ENCODE measurements at places on chromosomes 6 and 20.

DNA sequence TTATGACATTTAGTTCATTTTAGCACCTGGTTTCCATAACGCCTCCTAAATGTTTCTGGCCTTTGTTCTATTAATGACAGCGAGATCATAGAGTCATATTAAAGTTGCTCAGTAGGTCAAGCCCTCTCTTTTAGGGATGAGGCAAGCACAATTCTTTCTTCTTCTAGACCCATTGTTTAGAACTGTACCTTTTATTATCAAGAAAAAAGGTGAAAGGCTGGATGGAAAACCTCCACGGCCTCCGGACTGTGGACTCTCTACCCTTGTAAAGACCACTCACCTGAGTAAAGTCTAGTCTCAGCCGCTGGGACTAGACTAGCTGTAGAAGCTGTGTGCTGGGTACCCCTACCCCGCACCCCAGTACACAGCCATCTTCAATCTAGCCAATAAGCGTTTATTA is 6.0 kb upstream of the AFDN start:
- DNase-seq = no peak

DNA sequence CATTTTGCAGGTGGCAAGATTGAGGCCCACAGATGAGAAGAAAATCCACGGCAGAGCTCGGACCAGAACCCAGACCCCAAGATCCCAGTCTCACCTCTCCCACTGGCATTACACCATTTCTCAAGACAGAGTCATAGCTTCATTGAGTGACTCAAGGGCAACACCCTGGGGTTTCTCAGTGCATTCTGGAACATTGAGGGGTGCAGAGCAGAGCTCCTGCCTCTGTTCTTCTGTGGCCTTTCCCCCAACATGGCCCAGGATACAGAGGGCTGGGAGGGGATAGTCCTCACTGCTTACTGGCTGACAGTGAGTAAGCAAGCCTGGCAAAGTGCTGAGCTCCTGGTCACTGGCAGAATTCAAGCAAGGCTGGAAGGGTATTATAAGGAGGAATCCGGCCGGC is 74.0 kb downstream of the MDGA1 start:
- DNase-seq = no peak

GRCh38 chr20:25489221-25489871 is 81.9 kb downstream of the GINS1 start:
- DNase-seq = no peak

GRCh38 chr6:119267126-119267905 is 82.2 kb downstream of the MAN1A1 start:
- no peak for DNase-seq

DNA sequence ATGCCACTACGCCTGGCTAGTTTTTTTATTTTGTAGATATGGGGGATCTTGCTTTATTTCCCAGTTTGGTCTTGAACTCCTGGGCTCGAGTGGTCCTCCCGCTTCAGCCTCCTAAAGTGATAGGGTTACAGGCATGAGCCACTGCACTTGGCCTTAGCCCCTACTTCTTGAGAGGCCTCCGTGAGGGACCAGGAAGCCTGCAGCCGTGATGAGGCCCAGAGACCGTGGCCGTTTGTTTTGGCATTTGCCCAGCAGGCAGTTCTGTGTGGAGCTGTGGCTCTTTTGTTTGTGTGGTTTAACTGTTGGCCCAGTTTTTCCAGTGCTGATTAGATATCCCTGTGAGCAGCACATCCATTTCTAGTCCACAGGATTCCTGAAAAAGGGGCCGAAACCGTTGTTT is 39.8 kb downstream of the SRSF3 start:
- no peak for DNase-seq

DNA sequence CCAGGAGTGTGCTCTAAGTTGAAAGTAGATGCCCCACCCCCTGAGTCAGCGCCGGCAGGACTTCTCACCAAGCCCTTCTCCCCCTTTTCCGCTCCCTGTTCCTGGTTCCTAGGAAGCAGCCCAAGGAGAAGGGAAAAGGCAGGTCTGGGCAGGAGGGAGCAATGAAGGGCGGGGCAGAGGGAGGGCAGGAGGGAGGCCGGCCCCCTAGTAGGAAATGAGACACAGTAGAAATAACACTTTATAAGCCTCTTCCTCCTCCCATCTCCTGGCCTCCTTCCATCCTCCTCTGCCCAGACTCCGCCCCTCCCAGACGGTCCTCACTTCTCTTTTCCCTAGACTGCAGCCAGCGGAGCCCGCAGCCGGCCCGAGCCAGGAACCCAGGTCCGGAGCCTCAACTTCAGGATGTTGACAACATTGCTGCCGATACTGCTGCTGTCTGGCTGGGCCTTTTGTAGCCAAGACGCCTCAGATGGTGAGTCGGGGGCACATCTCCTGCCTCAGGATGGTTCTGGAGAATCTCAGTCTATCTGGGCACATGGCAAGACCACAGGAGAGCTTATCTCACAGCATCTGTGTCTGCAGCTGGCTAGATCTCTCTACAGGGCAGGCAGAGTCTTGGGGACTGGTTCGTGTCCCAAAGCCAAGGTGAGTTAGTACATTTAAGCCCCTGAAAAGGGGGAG is at the start of gene PROCR:
Gene PROCR, plus strand, starts transcription at position 320 of the 681 bp plus-strand sequence. Its CDS starts 83 bp downstream, at position 403.
- DNase-seq = peak; percentile 20

GRCh38 chr6:117616391-117617209 is 14.3 kb upstream of the GOPC start:
- no peak for DNase-seq

GRCh38 chr20:64242003-64242796 is 13.3 kb upstream of the PCMTD2 start:
- no peak for DNase-seq

DNA sequence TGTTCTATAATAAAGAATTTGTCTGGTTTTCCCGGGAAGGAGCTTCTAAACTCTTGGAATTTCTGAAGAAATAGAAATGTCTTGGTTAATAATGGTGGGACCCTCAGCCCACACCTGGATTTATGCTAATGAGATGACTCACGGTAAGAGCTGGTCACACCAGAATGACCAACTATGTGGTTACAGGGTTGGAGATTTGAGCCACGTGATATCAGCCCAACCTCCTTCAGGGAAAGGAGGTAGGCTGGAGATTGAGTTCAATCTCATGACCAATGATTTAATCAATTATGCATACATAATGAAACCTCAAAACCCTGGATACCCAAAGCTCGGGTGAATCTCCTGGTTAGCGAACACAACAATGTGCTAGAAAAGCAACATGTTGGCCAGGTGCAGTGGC is 22.1 kb upstream of the CDKN1A start:
- DNase-seq = no peak

GRCh38 chr6:96604420-96604819 is 41.5 kb downstream of the FHL5 start:
- no peak for DNase-seq

DNA sequence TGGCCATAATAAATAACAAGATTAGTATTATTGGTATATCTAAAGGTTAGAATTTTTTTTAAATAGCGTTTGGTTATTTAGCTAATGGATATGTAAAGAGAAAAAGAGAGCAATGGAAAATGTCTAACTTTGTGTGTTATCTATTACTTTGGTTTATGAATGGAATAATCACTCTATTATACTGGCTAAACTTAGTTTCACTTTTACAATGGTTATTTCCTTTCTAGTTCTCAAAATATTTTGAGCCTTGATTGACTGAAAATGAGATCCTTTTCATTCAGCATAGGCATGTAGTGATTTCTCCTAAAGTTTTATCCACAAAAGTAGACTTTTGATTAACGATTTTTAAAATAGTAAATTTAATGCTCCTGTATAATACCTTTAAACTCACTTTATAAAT is 51.6 kb upstream of the MLIP start:
- no peak for DNase-seq
